RPMI7951 (cell line): ENCODE measurements at places on chromosomes 1 and 21. TPM values are rescaled to one million over a fixed set of nuclear protein-coding genes. Genes with fewer than 3 reads are reported as not detected.
A peak's percentile ranks its signal among the peaks of the same experiment; 100 is the strongest.

The PRXL2B gene
- total RNA-seq: 21.5 and 26.1 TPM in 2 replicates

DNA sequence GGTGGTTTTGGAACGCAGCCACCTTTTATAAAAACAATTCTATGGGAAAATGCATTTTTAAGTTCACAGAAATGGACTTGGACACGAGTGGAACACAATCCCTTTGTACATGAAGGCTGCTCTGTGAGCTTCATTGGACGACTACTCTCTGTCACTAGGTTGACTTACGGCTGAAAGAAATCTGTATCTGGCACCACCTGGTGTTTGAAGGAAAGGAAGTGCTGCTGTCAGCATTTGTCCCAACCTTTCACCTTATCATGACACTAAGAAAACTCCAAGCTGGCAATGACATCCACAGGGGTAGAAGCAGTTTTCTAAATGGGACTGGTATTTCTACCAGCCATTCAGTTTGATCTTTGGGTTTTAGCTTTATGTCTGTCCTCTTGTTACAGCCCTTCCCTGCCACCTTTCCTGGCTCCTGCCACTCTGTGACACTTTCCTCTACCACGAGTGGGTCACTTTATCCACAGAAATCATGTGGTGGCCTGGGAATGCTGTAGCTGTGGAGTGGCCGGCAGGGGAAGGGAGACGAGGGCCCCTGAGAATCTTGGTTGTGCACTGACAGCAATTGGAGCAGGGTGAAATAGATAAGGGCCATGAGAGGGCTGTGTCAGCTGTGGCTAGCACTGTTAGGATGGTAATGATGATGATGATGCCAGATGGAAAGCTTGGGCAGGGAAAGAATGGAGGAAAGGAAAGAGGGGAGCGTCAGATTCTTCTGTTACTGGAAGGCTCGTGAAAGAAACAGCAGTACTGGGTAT lies 85.2 kb downstream of the TBX19 start:
- no peak for DNase-seq

GRCh38 chr1:29687601-29688244 lies 451.4 kb downstream of the PTPRU start:
- peak; percentile 82 for DNase-seq

DNA sequence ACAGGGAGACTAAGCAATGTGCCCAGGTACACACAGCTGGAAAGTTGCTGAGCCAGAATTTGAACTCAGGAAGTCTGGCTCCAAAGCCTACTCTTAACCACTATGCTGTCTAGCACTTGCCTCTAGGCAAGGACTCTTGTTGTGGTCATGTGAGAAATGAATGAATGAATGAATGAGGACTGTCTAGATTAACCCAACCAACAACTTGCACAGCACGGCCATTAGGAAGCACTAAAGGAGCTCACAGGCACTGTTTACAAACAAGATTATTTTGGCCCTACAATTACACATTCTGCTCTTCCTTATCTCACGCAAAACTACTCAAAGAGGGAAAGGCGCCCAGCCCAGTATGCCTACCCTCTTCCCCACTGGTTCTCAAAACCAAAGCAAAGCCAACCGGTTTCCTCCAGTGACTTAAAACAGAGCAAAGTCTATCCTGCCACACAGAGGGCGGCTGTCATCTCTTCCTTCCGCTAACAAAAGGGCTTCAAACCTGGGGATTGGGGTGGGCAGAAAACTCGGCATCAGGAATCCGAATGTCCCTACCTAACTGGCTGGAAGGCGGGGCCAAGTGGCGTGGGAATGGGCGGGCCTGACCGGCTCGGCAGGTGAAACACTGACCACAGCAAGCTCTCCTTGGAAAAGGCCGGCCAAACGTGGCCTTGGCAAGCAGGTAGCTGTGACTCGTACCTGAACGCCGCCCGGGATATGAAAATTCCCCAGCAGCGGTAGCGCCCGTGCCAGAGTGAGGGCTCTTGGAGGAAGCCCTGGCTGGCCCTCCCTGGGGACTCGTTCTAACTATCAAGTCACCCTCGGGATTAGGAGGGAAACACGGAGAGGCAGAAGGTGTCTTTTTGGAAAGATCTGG lies 948 bp downstream of the STK40 start:
- DNase-seq: peak; percentile 32

DNA sequence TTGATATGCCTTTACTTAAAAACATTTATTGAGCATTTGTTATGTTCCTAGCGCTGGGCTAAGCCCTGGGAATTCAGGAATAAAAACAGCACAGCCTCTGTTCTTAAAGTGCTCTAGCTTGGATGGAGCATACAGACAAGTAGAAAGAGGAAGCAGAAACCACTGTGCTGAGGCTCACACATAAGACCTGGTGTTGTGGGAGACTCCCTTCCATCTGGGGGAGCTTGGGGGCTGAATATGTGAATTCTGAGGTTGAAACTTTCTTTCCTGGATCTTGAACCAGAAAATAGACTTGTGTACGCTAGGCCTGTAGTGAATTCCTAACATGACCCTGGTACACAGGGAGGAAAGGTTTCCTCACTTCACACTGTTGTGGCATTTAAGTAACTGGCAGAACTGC lies 209.9 kb downstream of the ZNF326 start:
- no peak for DNase-seq

- DNase-seq: no peak
These were observed 306.6 kb downstream of the PCP4 start for GRCh38 chr21:40173816-40174215.

- no peak for DNase-seq
These were observed 6.6 kb downstream of the KIAA2013 start for GRCh38 chr1:11919621-11920020.

The SSR2 gene
- 657 and 685 TPM in 2 replicates for total RNA-seq

DNA sequence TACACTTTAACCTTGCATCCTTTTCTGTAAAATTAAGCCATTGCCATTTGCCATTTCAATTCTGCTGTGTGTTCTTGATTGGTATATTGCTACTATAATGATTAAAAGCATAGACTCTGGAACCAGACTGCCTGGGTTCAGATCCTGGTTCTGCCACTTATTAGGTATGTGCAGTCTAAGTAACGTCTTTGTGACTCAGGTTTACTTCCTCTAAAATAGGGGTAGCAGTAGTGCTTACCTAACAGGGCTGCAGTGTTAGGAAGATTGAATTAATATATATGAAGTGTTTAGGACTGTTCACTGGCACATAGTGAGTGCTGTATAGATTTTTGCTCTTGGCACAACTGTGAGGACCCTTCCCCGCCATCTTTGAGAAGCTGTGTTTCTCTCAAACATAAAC lies 4.4 kb downstream of the CDC42 start:
- DNase-seq: no peak

GRCh38 chr1:154964359-154964758 lies 2.8 kb upstream of the PYGO2 start:
- DNase-seq: no peak

DNA sequence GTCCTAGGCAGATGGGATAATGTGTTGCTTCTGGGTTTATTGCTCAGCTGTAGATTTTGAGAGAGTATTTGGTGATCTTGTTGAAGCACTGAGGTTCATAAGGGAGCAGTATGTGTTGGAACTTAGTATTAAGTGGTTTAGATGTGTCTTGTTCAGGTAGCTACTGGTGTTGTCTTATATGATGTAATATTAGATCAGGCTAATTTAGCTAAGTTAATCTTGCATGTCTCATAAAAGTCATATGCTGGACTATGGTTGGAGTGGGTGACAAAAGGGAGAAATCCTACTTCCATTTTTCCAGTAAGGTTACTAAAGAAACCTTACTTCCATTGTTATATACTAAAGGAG lies 196.4 kb downstream of the CLEC20A start:
- DNase-seq: no peak

The KANK4 gene
- total RNA-seq: 0.36 TPM in 1 of 2 replicates, not detected in the other

The KIAA1614 gene
- 1.6 and 1.7 TPM in 2 replicates for total RNA-seq

GRCh38 chr1:182092336-182092735 lies 30.8 kb upstream of the ZNF648 start:
- no peak for DNase-seq

The FCRL2 gene
- total RNA-seq: not detected in 2 replicates

The ZBTB18 gene
- total RNA-seq: 13.6 and 16.5 TPM in 2 replicates

GRCh38 chr1:21468599-21468998 lies 28.7 kb downstream of the NBPF3 start:
- DNase-seq: peak; percentile 20

The PGLYRP3 gene
- not detected in 2 replicates for total RNA-seq

DNA sequence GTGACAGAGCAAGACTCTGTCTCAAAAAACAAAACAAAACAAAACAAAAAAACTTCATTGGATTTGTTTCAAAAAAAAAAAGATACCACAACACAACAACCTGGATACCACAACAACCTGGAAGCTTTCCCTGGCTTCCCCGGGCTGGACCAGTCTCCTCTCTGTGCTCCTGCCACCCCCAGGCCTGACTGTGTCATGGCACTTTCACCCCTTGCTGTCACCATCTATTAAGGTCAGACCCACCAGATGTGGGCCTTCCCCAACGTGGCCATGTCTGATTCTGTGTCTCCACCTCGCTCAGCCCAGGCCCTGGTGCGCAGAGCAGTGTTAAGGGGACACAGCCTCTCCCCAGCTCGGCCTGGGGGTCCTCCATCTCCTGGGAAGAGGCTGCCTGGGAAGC lies 28.3 kb upstream of the ACOT11 start:
- no peak for DNase-seq

GRCh38 chr1:159170639-159171038 lies 776 bp upstream of the CADM3 start:
- DNase-seq: peak; percentile 43

- DNase-seq: no peak
These were observed 21.0 kb upstream of the SPATA6 start for GRCh38 chr1:48493041-48493440.

The WNT9A gene
- 9.5 and 14.0 TPM in 2 replicates for total RNA-seq

- DNase-seq: peak; percentile 61
These were observed 14.8 kb upstream of the NCMAP start for GRCh38 chr1:24540906-24541710.

The BRDT gene
- total RNA-seq: not detected in 2 replicates

DNA sequence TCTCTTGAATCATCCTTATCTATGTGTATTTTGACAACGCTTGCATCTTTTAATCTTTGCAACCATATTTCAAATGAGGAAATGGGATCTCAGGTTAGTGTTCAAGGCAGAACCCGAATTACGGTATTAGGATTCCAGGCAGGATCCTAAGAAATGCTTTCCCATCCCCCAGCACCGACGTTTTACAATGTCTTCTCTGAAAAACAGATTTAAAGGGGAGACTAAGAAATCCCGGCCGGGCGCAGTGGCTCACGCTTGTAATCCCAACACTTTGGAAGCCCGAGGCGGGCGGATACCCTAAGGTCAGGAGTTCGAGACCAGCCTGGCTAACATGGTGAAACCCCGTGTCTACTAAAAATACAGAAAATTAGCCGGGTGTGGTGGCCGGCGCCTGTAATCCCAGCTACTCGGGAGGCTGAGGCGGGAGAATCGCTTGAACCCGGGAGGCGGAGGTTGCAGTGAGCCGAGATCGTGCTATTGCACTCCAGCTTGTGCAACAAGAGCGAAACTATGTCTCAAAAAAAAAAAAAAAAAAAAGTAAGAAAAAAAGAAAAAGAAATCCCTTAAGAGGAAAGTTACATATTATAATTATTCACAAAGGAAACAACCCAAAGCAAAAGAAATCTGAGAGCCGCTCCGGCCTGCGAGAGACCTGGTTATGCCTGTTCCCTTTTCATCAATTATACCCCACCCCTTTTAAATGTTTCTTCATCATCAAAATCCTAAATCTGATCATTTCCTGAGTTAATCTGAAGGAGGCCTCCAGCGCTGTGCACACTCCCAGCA lies 801 bp upstream of the GORAB start:
- DNase-seq: no peak

The NR1I3 gene
- total RNA-seq: not detected in 2 replicates

- peak; percentile 77 for DNase-seq
These were observed 29.7 kb downstream of the ACP6 start for GRCh38 chr1:147640553-147641165.

GRCh38 chr1:168472223-168472622 lies 71.6 kb downstream of the XCL2 start:
- DNase-seq: no peak

The MTARC1 gene
- 0.29 TPM in 1 of 2 replicates, not detected in the other for total RNA-seq

The CYP4Z1 gene
- total RNA-seq: not detected in 2 replicates

- DNase-seq: peak; percentile 84
These were observed 145.5 kb upstream of the NRIP1 start for GRCh38 chr21:15210235-15210678.

DNA sequence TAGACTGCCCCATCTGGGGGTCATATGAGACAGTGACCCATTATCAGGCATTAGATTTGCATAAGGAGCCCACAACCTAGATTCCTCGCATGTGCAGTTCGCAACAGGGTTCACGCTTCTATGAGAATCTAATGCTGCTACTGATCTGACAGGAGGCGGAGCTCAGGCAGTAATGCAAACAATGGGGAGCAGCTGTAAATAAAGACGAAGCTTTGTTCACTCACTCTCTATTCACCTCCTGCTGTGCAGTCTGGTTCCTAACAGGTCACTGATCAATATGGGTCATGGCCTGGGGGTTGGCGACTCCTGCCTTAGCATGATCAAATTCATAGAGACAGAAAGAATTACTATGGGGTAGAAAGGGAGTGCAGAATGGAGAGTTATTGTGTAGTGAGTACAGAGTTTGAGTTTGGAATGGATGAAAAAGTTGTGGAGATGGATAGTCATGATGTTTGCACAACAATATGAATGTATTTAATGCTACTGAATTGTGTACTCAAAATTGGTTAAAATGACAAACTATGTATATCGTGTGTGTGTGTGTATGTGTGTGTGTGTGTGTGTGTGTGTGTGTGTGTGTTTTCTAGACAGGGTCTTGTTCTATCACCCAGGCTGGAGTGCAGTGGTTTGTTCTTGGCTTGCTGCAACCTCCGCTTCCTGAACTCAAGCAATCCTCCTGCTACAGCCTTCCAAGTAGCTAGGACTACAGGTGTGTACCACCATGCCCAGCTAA lies 42.2 kb downstream of the BTF3L4 start:
- no peak for DNase-seq

GRCh38 chr1:34358636-34359035 lies 181.9 kb downstream of the C1orf94 start:
- DNase-seq: peak; percentile 50

- no peak for DNase-seq
These were observed 159.3 kb downstream of the TTLL7 start for GRCh38 chr1:83839566-83840173.

DNA sequence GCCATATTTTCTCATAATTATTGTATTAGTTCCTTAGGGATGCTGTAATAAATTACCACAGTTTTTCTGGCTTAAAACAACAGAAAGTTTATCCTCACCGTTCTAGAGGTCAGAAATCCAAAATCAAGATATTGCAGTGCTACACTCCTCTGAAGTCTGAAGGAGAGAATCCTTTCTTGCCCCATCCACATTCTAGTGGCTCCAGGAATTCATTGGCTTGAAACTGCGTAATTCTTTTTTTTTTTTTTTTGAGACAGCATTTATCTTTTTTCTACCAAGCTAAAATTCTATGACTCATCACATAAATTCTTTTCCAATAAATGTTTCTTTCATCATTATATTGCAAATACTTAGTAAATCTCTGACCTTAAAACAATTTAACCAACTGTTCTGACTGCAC lies 451.0 kb upstream of the RGS18 start:
- DNase-seq: no peak

- DNase-seq: peak; percentile 98
These were observed 58.6 kb downstream of the DDR2 start for GRCh38 chr1:162690672-162691434.

GRCh38 chr1:52281518-52281917 lies 84.5 kb downstream of the CC2D1B start:
- no peak for DNase-seq
